ENCODE measurements at places on chromosomes 4 and X. TPM values are rescaled to one million over a fixed set of nuclear protein-coding genes. Genes with fewer than 3 reads are reported as not detected.

Gene PLAC8
- 2.6 TPM for total RNA-seq

GRCh38 chr4:81424336-81424735 is 47.4 kb downstream of the RASGEF1B start:
- no peak for DNase-seq

- DNase-seq: no peak
These were observed 160.6 kb downstream of the EVC2 start for GRCh38 chr4:5547651-5548249.

Gene CITED1
- total RNA-seq: 0.60 TPM

- DNase-seq: no peak
These were observed 93.4 kb downstream of the FRAS1 start for GRCh38 chr4:78150543-78150864.

DNA sequence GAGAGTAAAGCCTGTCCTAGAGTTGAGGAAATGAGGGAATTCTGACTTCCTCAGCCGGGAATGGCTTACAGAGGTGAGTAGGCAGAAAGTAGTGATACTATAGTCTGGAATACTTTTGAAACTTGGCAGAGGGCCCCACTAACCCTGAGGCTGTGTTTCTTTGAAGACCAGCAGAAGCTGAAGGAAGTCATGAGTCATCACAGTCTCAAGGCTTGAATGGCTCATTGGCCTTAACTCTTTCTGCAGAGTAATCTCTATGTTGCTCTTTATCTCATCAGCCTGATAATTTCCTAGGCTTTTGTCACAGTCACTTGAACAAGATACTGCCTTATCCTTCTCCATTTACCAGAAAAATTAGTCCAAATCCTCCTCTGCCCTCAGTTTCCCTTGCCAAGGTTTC is 80.8 kb downstream of the ANKRD50 start:
- DNase-seq: no peak

DNA sequence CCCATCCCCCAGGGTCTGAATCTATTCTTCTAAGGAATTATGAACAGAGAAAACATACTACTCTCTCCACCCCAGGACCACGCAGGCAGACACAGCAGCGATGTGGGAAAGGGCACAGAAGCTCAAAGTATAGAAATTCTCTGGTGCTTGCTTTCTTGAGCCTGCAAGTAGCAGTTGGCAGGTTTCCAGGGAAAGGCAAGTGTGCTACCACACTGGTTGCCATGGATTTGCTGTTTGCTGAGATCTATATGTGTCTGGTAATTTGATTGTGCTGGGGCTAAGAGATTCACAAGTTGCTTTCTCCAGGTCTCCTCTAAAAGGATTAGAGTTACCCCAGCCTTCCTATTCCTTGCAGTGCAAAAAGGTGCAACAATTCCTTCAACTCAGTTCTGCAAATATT is 83.1 kb downstream of the GUCY2F start:
- DNase-seq: no peak

DNA sequence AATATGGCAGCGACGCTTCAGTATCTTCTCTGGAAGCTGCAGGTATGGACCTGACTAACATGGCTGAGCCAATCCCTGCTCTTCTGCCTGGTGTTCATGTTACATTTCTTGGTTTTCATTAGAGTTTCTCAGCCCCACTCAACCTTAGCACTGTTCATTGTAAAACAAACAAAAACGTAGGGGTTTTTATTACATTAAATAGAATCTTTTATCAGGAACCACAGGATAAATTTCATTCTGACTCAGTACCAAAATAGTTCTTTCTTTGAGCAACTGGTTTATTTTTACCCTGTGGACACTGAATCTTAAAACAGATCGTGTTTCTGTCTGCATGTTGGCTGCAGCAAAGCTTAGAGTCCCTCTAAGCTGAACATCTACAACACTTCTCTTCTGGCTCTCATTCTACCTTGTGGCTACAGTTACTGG is 27.1 kb downstream of the FHIP1A start:
- no peak for DNase-seq

GRCh38 chr4:20254511-20255250 is 3.0 kb downstream of the SLIT2 start:
- no peak for DNase-seq

Gene FHDC1
- total RNA-seq: 1.0 TPM

- DNase-seq: no peak
These were observed 271.7 kb upstream of the KLF3 start for GRCh38 chr4:38392223-38392855.

Gene DMRTC1
- not detected for total RNA-seq

Measured in omental fat pad (tissue), 4 donors.